ENCODE measurements at places on chromosomes 6 and 20.

DNA sequence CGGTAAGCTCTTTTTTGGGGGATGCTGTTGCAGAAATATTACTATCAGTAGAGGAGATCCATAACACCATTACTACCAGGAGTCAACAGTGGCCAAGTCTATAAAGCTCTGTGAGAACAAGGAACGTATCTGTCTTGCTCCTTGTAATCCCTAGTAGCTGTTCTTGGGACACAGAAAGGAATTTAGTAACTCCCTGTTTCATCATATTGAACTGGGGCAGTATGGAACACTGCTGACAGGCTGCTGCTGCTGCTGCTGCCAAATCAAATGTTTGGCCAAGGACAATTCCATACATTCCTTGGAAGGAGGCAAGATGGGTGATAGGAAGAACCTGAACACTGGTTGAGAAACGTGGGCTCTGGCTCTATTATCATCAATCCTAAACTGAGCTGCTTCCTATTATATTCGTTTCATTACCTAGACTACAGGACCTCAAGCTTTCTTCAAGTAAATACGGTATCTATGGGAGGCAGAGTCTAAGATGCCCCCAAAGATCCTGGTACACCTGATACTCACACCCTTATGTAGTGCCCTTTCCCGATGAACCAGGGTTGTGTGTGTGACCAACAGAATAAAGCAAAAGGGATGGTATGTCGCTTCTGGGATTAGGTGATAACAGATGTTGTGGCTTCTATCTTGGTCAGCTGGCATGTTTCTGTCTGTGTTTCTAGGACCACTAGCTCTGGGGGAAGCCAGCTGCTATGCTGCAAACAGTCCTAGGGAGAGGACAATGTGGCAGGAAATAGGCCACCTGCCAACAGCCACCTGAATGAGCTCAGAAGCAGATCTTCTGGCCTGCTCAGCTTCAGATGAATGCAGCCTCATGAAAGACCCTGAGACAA lies 39.5 kb downstream of the ELOVL5 start:
- DNase-seq: no peak

- no peak for DNase-seq
Measured at GRCh38 chr20:51350941-51351631, 191.4 kb downstream of the NFATC2 start.

DNA sequence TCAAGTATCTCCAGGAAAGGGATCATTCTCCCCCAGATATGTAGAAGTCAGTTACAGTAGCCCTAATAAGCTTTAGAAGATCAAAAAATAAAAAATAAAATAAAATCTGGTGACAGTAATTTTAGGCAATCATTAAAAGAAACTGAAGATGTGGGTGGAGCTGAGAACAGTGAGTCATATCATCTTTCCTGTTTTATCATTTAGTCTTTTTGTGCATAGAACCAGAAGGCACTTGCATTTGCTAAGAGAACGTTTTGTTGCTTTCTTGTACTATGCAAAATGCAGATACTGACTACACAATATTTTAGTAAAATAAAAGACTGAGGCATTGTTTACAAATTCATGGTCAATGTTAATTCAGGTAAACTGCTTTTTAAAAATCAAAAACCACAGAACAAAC lies 497.4 kb upstream of the EPHA7 start:
- DNase-seq: no peak

GRCh38 chr20:24668791-24669190 lies 199.4 kb downstream of the SYNDIG1 start:
- DNase-seq: no peak

DNA sequence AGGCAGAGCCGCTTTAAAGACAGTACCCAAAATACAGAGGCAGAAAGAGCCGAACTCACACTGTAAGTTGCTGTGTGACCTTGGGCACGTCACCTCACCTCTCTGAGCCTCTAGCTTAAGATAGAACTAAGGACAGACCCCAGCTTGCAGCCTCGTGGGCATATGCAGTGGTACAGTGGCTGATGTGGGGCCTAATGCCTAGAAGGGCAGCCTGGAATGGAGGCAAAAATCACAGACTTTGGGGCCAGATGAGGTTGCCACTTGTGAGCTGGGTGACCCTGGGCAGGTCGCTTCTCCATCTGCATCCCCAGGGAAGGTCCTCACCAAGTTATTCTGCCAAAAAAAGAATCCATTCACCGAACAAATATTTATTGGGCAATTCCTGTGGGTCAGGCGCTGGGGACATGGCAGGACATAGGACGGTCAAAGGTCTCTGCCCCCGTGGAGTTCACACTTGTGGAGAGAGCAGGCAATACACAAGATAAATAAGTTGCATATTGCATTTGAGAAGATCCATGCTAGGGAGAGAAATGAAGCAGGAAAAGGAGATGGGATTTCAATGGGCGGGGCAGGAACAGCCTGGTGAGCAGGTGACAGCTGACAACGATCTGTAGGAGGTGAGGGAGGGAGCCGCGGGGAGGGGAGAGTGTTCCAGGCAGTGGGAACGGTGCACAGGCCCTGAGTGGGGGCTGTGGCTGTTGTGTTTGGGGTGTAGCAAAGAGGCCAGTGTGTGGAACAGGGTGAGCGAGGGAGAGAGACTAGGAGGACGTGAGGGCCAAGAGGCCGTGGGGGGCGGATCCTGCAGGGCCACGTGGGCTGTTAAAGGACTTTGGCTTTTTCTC lies 115.2 kb downstream of the CEBPB start:
- DNase-seq: no peak

- no peak for DNase-seq
Measured at GRCh38 chr20:36126836-36127527, 27.6 kb upstream of the EPB41L1 start.

DNA sequence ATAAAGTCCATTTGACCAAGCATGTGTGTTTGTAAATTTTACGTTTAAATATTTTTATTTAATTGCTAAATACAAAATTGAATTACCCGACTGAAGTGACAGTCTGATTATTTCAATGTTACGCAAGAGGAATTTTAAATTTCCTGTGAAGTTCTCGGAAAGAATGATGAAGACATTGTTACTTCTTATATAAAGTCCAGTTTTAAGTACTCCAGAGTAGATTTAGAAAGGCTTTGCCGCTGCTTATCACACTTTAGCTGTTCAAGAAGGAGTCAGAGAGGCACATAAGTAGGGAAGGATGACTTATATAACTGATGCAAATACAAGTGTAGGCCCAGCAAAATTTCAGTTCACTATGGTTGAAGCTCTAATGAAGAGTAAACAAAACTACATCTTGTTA lies 265.1 kb upstream of the CITED2 start:
- DNase-seq: no peak

GRCh38 chr6:83057705-83058321 lies 7.8 kb downstream of the UBE3D start:
- no peak for DNase-seq

- DNase-seq: no peak
Measured at GRCh38 chr20:51440589-51440988, 101.9 kb downstream of the NFATC2 start.

All from keratinocyte (primary cell).